T-helper 2 cell (primary cell): ENCODE measurements at places on chromosomes 1 and 21.
A peak's percentile ranks its signal among the peaks of the same experiment; 100 is the strongest.

DNA sequence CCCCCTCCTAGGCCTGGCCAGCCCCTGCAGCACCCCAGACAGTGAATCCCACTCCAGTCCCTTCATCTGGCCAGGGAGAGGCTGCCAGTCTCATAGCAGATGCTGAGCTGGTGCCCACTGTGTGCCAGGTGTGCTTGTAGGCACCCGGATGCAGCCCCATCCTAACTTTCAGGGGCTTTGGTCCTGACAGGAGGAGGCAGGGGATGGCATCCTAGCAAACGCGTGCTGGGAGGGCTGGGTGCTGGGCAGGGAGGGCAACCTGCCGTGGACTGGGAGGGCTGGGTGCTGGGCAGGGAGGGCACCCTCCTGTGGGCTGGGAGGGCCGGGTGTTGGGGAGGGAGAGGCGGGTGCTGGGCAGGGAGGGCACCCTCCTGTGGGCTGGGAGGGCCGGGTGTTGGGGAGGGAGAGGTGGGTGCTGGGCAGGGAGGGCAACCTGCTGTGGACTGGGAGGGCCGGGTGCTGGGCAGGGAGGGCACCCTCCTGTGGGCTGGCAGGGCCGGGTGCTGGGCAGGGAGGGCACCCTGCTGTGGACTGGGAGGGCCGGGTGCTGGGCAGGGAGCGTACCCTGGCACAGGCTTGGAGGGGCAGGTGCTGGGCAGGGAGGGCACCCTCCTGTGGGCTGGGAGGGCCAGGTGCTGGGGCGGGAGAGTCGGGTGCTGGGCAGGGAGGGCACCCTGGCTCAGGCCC lies 35.3 kb downstream of the SLC19A1 start:
- no peak for DNase-seq

DNA sequence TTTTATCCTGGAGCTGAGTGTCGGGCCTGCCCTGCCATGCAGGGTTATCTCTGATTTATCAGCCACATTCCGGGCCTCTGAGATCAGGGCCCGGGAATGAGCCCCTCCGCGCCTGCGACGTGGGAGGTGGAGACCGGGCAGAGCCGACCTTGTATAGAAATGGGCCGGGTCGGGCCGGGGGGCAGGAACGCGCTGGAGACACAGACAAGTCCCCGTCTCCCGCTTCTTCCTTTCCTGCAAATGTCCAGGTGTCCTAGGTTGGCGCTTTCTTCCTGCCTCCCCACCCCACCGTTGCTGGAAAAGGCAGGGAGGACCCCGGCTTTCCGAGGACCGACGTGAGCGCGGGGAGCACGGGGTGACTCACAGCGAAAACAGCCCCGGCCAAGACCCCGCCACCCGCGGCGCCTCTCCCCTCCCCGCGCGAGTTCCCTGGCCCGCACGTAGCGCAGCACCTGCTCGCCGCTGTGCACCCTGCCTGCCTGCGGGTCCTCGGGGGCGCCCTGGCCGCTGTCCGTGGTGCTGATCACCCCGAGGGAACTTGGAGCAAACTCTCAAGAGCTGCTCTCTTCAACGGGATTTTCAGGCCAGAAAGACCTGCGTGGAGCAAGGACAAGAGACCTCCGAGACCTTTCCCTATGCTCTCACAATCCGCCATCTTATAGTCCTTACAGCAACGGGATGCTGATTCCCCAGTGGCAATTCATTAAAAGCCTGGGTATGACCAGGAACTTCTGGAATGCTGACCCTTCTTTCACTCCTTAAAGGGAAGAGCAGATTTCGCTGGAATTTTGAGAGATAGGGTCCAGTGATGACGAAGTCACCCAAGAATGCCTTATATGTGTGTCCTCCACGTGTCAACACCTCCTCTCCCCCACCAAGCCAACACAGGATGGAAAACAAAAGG lies 475 bp upstream of the NPPB start:
- DNase-seq = peak; percentile 61

DNA sequence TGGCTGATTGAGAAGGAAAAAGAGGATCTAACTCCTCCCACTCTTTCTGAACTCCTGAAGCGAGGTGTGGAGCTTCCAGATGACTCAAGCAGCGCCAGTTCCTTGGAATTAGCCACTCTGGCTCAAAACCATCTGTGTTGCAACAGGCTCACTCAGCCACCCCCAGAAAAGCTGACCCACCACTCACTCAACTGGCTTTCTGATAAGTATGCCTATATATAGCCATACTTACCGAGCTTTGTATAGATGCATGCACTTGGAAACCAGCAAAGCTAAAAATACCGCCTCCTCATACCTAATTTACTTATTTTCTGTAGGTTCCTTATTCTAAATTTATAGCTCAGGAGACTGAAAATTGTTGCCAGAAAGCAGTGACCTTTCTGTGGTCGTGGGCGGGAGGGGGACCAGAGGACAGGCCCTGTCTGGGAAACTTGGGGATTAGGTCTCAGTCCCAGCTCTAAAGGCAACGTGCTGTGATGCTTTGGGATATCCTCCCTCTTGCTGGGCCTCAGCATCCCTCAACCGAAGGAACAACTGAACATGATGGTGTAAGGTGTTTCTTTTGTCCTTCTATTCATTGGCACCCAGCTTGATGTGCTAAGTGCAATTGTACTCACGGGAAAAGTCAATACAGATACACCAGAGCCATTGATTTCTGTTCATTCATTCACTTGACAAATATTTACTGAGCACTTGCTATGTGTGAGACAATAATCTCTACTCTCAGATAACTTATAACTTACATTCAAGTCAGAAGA lies 65.7 kb downstream of the NENF start:
- no peak for DNase-seq

DNA sequence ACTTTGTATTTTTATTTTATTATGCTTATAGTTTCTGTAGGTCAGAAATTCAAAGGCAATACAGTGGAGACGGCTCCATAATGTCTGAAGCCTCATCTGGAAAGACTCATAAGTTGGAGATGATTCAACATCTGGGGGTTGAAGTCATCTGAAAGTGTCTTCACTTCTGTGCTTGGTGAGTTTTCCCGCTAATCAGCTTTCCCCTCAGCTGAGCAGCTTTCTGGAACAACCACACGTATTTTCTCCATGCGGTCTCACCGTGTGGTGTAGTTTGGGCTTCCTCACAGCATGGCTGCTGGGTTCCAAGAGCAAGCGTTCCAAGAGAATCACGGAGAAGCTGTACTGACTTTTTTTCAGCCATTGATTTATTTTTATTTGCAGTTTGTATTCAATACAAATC lies 7.6 kb upstream of the DDI2 start:
- DNase-seq = no peak

DNA sequence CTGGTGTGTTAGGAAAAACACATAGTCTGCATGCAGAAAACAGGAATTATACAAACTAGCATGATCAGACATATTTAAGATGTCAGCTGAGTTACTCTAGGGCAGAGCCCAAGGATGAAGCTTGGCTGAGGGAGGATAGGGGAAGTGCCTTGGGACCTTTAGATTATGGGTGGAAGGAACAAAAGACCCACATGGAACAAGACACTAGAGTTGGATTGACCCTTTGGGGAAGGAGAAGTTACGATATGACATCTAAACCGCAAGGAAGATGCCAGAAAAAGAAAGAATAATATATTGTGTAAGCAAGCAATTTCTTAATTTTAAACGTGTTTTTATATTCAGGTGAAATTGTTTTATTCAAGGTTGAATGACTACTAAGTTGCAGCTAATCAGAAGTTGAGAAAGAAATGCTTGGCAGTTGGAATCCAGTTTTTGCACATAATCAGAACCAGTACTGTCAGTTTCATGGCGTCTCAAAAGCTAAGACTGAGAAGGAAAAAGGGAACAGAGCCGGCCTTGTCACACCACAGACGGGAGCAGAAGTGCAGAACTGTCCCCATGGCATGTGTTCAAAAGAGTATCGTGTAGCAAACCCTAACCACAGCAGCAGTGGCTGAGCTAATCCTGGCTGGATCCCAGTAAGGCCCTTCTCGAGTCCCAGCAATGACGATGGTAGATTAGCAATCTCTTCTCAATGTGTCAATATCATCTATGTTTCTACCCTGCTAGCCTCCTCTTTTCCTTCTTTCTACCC lies 31.2 kb upstream of the IFNAR2 start:
- DNase-seq = no peak

DNA sequence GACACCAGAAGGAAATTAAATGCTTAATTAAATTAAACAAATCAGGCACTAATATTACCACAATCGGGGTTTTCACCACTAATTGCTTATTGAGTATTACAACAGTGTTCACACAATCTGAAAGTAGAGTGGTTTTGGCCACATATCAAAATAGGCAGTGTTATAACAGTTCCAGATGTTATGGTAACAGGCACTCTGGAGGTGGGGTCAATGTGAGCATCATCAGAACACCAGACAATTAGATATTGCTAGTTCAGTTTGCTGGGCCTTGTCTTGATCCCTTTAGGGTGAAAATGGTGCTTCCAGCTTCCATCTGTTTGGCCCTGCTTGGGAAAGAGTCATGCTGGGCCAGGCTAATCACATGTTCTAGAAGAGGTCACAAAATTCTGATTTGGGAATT lies 14.5 kb upstream of the DDAH1 start:
- DNase-seq = no peak

GRCh38 chr21:45325206-45326168 lies 37.8 kb upstream of the POFUT2 start:
- DNase-seq = no peak

GRCh38 chr1:84719543-84720217 lies 29.4 kb upstream of the SSX2IP start:
- DNase-seq = no peak

DNA sequence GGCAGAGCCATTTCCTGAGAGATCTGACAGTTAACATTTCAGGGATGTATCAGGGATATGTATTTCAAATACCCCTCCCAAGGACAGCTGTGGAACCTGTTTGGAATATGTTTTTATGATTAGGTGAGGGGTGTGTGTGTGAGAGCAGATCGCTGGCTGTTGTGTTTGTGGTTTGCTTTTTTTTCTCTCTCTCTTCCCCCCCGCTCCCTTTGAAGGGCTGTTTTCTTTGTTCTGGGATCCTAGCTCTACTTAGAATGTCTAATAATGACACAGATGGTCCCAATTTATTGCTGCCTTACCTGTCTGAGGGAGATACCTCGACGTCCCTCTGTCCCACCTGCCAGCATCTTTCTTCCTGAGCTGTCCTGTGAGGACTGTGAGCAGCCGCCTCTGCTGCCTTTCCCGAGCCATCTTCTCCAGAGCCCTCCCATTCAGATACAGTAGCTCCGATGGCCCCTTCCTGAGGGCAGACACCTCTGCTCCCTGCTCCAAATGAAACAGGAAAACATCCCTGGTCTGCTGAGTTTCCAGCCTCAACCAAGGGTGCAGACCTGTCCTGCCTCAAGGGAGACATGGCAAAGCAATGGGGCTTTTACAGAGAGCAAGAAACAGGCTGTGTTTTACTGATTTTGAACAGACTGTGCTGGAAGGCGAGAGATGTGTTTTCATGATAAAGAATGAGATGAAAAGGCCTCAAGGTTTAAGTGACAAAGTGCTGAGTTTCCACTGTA lies 138.0 kb upstream of the TNR start:
- no peak for DNase-seq

GRCh38 chr1:160550572-160551034 lies 27.5 kb upstream of the SLAMF6 start:
- no peak for DNase-seq

DNA sequence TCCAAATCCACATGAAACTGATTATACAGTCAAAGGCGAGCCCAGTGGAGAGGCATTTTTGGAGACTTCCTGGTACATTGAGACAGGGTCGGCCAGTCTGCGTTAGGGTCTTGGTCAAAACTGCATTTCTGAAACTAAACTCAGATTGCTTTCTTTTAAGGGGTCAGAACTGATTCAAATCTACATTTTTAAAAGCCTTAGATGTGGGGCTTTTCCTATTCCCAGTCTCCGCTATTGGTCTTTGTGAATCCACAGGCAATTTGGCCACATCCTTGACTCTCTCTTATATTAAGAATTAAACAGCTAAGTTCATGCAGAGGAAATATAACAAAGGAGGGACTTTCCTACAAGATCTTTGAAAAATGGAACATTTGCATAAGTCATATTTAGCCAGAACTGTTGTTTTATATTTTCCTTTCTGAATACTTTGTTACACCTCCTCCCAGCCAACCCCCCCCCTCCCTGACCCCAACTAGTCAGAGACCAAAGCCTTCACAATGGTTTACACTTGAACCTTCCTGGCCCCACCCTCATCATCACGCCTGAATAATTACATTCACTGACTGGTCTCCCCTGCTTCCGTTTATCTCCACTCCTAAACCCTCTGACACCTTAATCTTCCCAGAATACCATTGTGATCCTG lies 30.9 kb downstream of the SELL start:
- DNase-seq = peak; percentile 30

GRCh38 chr1:1901641-1902294 lies 10.9 kb upstream of the GNB1 start:
- no peak for DNase-seq

- no peak for DNase-seq
These were observed 35.0 kb downstream of the ACKR1 start for GRCh38 chr1:159239551-159240220.

GRCh38 chr1:110011527-110012041 lies 22.8 kb upstream of the STRIP1 start:
- no peak for DNase-seq

DNA sequence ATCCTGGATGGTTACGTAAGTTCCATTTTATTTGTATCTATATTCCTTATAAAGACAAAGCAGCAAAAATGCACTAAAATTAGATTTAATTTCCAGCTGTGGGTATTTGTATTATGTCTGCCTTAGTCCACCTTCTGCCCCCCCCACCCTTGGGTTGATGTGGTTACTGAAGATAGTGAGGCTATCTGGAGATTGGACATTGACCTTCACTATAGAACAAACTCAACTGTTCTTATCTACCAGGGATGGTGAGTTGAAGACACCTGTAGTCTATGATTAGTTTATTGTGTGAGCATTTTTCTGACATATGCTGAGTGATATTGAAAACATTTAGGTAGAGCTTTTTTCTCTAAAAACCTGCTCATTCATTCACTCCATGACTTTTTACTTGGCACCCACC lies 122.2 kb downstream of the NFIA start:
- no peak for DNase-seq

DNA sequence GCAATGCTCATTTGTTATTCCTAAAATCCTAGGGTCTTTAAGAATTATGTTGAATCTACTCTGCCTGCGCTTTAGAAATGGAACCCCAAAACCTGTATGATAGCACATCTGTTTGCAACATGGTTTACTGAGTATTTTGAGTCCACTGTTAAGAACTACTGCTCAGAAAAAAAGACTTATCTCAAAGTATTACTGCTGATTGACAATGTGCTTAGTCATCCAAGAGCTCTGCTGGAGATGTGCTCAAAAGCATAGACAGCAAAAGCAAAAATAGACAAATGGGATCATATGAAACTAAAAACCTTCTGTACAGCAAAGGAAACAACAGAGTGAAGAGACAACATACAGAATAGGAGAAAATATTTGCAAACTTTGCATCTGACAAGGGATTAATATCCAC lies 107.0 kb downstream of the CTH start:
- DNase-seq = peak; percentile 4

GRCh38 chr1:174114788-174115448 lies 44.4 kb upstream of the RABGAP1L start:
- no peak for DNase-seq

DNA sequence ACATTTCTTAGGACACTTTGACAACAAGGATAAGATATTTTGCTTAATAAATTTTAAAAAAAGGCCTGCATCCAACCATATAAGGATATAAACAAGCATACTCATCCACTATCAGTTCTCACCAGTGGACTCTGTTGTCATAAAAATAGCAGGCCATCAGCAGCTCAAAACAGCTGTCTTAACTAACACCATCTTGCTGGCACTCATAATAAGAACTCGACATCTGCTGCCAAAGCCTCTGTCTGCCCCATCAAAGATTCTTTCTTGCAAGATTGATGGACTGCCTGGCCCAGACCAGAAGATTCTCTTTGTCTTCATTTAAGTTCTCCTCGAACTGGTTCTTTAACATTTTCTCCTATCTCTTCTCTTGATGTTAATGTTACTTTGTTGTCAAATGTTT lies 10.1 kb downstream of the JMJD4 start:
- DNase-seq = no peak
